Thyroid gland (tissue), 4 donors: ENCODE measurements at places on chromosomes 1 and 21. TPM values are rescaled to one million over a fixed set of nuclear protein-coding genes. Genes with fewer than 3 reads are reported as not detected.

GRCh38 chr1:169236880-169237279 lies 130.4 kb downstream of the ATP1B1 start:
- H3K4me1 ChIP-seq, result peaks cover 6% of the 10 kb centered on the region
- H3K4me3 ChIP-seq, result no peak overlapping the region
- no peak overlapping the region for H3K27ac ChIP-seq
- DNase-seq, result peak; percentile 62
- H3K36me3 ChIP-seq, result no peaks in the 10 kb centered on the region
- H3K27me3 ChIP-seq, result no peaks in the 10 kb centered on the region

DNA sequence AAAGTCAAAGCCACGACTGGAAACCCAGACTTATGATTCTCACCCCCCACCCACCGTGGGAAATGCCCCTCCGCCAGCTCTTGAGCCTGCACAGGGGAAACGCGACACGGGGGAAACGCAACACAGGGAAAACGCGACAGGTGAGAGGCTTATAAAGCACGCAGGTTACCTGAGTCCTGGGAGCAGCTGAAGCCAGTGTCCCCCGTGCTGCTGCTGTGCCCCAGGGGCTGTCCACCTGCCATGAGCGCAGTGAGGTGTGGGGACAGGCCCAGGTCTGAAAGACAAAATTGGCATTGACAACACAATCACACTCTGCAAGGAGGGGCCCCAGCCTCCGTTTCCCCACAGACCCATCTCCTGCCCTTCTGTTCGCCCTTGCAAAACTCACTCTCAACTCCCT lies 46.3 kb downstream of the GPR161 start:
- no peaks in the 10 kb centered on the region for H3K36me3 ChIP-seq
- DNase-seq, result no peak
- no peaks in the 10 kb centered on the region for H3K4me1 ChIP-seq
- no peak overlapping the region for H3K4me3 ChIP-seq
- H3K27ac ChIP-seq, result no peak overlapping the region

DNA sequence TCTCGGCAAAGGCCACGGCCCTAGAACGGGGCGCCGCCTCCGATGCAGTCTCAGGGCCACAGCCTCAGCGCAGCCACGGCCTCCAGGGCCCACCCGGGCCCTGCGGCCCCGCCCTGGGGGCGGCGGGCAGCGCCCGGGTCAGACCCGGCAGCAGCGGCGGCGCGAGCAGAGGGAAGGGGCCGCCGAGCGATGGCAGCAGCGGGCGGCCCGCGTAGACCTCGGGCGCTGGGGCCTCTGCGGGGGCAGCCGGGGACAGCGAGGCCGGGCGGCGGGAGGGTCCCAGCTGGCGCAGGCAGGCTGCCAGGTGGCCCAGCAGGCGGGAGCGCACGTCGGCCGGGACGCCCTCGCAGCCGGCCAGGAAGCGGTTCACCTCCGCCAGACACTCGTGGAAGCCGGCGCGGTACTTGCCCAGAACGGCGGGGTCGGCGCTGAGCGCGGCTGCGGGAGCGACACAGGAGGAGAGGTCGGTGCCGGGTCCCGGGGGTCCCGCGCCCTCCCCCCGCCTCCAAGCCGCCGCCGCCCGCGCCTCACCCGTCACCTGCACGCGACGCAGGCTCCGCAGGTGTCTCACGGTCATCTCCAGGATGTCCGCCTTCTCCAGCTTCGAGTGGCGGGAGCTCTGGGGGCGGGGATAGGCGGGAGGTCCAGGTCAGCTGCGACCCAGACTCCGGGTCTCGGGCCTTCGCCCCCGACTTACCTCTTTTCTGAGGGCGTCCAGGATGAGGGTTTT lies 737 bp downstream of the HES4 start:
- H3K4me1 ChIP-seq, result peaks cover 18% of the 10 kb centered on the region
- H3K27ac ChIP-seq, result peak overlapping the region; percentile 94
- no peaks in the 10 kb centered on the region for H3K27me3 ChIP-seq
- no peak for DNase-seq
- no peaks in the 10 kb centered on the region for H3K36me3 ChIP-seq
- H3K4me3 ChIP-seq, result no peak overlapping the region

GRCh38 chr1:3267550-3268270 lies 186.8 kb upstream of the ARHGEF16 start:
- no peaks in the 10 kb centered on the region for H3K36me3 ChIP-seq
- no peaks in the 10 kb centered on the region for H3K27me3 ChIP-seq
- H3K27ac ChIP-seq, result no peak overlapping the region

MRPL24 gene
- 24.6 TPM for total RNA-seq

DNA sequence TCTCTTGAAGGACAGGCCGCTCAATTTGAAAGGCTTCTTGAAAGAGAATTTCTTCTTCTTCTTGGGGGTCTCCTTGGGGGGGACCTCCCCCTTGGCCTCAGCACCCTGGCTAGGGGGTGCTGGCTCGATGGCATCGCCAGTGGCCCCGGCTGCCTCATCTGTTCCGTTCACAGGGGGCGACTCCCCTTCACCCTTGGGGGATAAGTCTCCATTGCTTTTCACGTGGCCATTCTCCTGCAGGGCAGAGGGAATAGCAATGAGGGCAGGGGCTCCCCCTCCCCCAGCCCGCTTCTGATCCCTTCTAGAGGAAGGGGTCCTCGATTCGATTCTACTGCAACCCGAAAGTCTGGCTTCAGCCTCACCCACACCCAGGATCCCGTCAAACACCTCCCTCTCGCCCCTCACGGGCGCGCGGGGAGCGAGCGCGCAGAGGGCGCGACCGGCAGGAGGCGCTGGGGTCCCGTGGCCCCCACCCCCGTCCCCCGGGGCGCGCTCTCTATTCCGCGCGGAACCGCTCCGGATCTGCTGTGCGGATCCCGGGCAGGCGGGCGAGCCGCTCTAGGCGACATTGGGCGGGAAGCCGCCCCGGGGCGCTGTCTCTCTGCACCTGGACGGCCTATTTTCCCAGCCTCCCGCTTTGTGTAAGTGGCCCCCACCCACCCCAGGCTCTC lies 1.0 kb downstream of the MARCKSL1 start:
- peak; percentile 69 for DNase-seq
- H3K36me3 ChIP-seq, result no peaks in the 10 kb centered on the region
- H3K27ac ChIP-seq, result peak overlapping the region; percentile 90
- H3K4me3 ChIP-seq, result peak overlapping the region; percentile 78
- no peaks in the 10 kb centered on the region for H3K27me3 ChIP-seq

SIK1 gene
- total RNA-seq, result 2.0 TPM

FLVCR1 gene
- total RNA-seq, result 8.9 TPM

OR2T10 gene
- not detected for total RNA-seq

- H3K27ac ChIP-seq, result peak overlapping the region; percentile 41
- H3K4me3 ChIP-seq, result no peak overlapping the region
- H3K36me3 ChIP-seq, result no peaks in the 10 kb centered on the region
- no peak for DNase-seq
- peaks cover 20% of the 10 kb centered on the region for H3K4me1 ChIP-seq
These were observed 92.5 kb upstream of the IRF2BP2 start for GRCh38 chr1:234702342-234703000.

- H3K4me3 ChIP-seq, result no peak overlapping the region
- H3K27me3 ChIP-seq, result no peaks in the 10 kb centered on the region
- no peak for DNase-seq
- H3K27ac ChIP-seq, result no peak overlapping the region
- H3K4me1 ChIP-seq, result no peaks in the 10 kb centered on the region
These were observed 28.2 kb upstream of the ANKRD13C start for GRCh38 chr1:70382682-70383081.

- no peak overlapping the region for H3K4me3 ChIP-seq
- no peaks in the 10 kb centered on the region for H3K4me1 ChIP-seq
- no peak overlapping the region for H3K27ac ChIP-seq
- H3K27me3 ChIP-seq, result no peaks in the 10 kb centered on the region
- H3K36me3 ChIP-seq, result no peaks in the 10 kb centered on the region
These were observed 120.1 kb downstream of the PRDM2 start for GRCh38 chr1:13820055-13820454.

DNA sequence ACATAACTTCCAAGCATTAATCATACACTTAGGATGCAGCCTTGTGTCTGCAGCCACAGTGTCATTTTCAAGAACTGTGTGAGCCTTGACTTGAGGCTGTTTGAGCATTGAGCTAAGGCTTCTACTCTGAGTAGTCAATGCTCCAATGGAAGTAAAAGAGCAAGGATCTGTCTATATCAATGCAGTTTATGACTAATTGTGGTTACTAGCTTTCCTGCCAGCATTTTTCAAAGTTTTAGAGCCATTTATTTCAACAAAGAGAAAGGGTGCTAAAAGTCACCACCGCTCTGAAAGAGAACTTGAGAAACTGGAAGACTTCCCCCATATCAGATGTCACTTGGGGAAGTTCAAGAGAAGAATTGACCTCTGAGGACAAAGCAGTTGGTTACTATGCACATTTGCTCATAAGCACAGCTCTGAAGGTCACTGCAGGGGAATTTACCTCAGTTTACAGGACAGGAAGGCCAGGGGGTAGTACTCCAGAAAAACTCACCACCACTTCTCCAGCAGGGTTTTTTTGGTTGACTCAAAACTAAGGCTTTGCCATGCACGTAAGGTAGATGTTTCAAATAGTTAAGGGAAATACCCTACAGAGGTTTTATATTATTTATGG lies 24.5 kb upstream of the RGS1 start:
- no peaks in the 10 kb centered on the region for H3K36me3 ChIP-seq
- H3K27me3 ChIP-seq, result no peaks in the 10 kb centered on the region
- no peak overlapping the region for H3K4me3 ChIP-seq
- no peak overlapping the region for H3K27ac ChIP-seq
- no peaks in the 10 kb centered on the region for H3K4me1 ChIP-seq

GRCh38 chr1:36645867-36646266 lies 163.2 kb upstream of the CSF3R start:
- DNase-seq, result no peak
- no peaks in the 10 kb centered on the region for H3K4me1 ChIP-seq
- no peak overlapping the region for H3K27ac ChIP-seq
- no peak overlapping the region for H3K4me3 ChIP-seq

AKT3 gene
- total RNA-seq, result 59.3 TPM

- H3K27ac ChIP-seq, result no peak overlapping the region
- H3K36me3 ChIP-seq, result no peaks in the 10 kb centered on the region
- H3K4me3 ChIP-seq, result no peak overlapping the region
- DNase-seq, result no peak
- H3K27me3 ChIP-seq, result no peaks in the 10 kb centered on the region
- peaks cover 11% of the 10 kb centered on the region for H3K4me1 ChIP-seq
These were observed 235.2 kb downstream of the DISC1 start for GRCh38 chr1:231861541-231862481.

DNA sequence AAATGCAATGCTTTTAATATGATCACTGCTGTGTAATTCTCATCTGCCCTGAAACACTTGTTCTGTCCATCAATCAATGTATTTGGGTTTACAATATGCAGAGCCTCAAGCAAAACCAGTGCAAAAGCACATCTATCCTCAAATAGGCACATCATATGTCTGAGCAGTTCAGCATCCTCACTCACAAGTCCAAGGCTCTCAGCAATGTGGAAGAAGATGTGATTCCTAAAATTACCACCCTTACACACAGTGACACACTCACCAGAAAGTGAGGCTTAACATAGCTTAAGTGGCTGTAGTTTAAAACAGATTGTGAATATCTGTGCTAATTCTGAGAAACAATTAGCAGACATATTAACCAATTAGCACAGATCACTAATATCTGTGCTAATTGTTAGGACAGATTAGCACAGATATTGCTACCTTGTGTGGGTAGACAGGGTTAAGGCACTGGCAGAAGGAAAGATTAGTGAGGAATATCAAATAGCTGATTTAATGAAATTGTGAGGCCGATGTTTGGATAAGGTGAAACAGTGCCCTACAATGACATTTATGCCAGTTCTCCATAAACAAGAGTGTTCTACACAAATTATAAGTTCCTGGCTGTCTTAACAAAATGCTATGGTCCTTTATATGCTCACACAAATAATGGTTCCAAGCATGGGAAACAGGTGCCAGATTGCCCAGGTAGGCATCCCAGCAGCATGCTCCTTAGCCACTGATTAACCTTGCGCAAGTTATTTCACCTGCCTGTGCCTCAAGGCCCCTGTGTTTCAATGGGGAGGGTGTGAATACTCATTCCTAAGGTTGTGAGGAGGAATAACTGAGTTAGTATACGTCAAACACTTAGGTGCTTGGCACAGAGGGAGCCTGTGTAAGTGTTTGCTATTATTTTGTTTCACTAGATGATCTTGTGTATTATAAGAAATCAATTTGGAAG lies 41.7 kb downstream of the MRPL39 start:
- no peaks in the 10 kb centered on the region for H3K36me3 ChIP-seq
- DNase-seq, result no peak
- no peak overlapping the region for H3K27ac ChIP-seq
- no peak overlapping the region for H3K4me3 ChIP-seq
- no peaks in the 10 kb centered on the region for H3K27me3 ChIP-seq

GRCh38 chr1:26225033-26225831 lies 8.8 kb upstream of the CEP85 start:
- peaks cover 16% of the 10 kb centered on the region for H3K4me1 ChIP-seq
- H3K27me3 ChIP-seq, result no peaks in the 10 kb centered on the region
- no peaks in the 10 kb centered on the region for H3K36me3 ChIP-seq
- DNase-seq, result peak; percentile 94
- peak overlapping the region; percentile 67 for H3K27ac ChIP-seq

H6PD gene
- 64.2 TPM for total RNA-seq

DNA sequence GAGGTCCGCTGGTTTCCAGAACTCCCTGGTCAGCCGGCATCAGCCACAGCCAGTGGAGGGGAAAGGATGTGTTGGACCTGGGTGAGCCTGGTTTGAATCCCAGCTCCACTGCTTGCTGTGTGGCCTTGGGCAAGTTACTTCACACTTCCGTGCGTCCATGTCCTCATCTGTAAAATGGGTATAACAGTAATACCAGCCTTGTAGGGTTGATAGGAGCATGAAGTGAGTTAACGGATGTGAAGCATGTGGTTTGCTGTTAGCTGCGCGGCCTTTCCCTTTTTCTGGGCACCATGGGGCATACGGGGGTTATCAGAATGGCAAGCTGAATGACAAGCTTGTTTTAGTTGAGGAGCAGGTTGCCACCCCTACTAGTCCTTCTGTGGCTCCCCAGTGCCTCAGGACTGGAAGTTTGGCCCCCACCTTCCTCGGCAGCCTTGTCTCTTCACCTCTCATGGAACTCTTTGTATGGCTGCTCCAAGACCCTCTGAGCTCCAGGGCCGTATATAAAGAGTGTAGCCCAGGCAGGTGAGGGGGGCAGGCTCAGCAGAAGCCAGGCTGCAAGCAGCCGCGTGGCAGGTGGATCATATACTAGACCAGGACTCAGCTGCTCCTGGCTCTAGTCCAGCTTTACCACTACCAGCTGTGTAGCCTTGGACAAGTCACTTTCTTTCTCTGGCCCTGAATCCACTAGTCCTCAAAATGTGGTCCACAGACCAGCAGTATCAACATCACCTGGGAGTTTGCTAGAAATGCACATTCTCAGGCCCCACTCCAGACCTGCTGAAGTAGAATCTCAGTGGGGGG lies 95.4 kb downstream of the LACTBL1 start:
- no peak for DNase-seq
- H3K4me3 ChIP-seq, result no peak overlapping the region
- H3K36me3 ChIP-seq, result no peaks in the 10 kb centered on the region
